ENCODE measurements at places on chromosomes 1 and 21. TPM values are rescaled to one million over a fixed set of nuclear protein-coding genes. Genes with fewer than 3 reads are reported as not detected.

GRCh38 chr1:226712742-226713419 lies 26.2 kb downstream of the ITPKB start:
- H3K27ac ChIP-seq, result no peak overlapping the region
- DNase-seq, result no peak
- peaks cover 99% of the 10 kb centered on the region for H3K4me1 ChIP-seq
- peaks cover 35% of the 10 kb centered on the region for H3K36me3 ChIP-seq
- peak overlapping the region; percentile 56 for H3K4me3 ChIP-seq

- H3K4me1 ChIP-seq, result peaks cover 31% of the 10 kb centered on the region
- H3K27me3 ChIP-seq, result peaks cover 21% of the 10 kb centered on the region
- peak within 1 kb of the TSS; percentile 91 for H3K4me3 ChIP-seq
- H3K36me3 ChIP-seq, result peaks cover 2% of the 10 kb centered on the region
Measured at GRCh38 chr1:19643602-19644394, at the start of gene NBL1. TSS of gene NBL1 (plus strand) at chr1:19644311. CDS start at chr1:19655031, 10,720 bp downstream.

GRCh38 chr1:163561580-163562295 lies 240.0 kb downstream of the NUF2 start:
- DNase-seq, result no peak
- no peaks in the 10 kb centered on the region for H3K4me1 ChIP-seq
- H3K27ac ChIP-seq, result no peak overlapping the region

DNA sequence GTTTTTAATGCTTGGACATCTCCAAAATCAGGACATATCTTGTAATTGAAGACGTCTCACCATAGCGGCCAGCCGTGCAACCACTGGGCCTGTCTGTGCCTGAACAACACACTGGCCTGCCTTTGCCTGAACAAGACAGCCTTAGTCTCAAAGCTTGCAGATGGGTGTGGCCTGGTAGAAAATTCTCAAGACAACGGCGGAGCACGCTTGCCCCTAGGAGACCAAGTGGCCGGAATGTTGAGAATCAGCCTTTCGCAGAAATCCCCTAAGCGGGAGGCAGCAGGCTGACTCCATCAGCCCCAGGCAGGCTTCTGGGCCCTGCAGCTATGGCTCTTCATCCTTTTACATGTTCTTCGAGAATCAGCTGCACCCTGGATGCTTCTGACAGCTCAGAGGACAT lies 98.0 kb upstream of the C1orf174 start:
- no peaks in the 10 kb centered on the region for H3K36me3 ChIP-seq
- no peaks in the 10 kb centered on the region for H3K4me1 ChIP-seq

- no peaks in the 10 kb centered on the region for H3K36me3 ChIP-seq
- H3K4me1 ChIP-seq, result peaks cover 5% of the 10 kb centered on the region
- H3K27ac ChIP-seq, result no peak within 1 kb of the TSS
- no peak for DNase-seq
- peaks cover 24% of the 10 kb centered on the region for H3K27me3 ChIP-seq
- no peak within 1 kb of the TSS for H3K4me3 ChIP-seq
Measured at GRCh38 chr1:44118682-44119081, at the start of gene KLF17. TSS of gene KLF17 (plus strand) at chr1:44118821. CDS start at chr1:44118908, 87 bp downstream.

DNA sequence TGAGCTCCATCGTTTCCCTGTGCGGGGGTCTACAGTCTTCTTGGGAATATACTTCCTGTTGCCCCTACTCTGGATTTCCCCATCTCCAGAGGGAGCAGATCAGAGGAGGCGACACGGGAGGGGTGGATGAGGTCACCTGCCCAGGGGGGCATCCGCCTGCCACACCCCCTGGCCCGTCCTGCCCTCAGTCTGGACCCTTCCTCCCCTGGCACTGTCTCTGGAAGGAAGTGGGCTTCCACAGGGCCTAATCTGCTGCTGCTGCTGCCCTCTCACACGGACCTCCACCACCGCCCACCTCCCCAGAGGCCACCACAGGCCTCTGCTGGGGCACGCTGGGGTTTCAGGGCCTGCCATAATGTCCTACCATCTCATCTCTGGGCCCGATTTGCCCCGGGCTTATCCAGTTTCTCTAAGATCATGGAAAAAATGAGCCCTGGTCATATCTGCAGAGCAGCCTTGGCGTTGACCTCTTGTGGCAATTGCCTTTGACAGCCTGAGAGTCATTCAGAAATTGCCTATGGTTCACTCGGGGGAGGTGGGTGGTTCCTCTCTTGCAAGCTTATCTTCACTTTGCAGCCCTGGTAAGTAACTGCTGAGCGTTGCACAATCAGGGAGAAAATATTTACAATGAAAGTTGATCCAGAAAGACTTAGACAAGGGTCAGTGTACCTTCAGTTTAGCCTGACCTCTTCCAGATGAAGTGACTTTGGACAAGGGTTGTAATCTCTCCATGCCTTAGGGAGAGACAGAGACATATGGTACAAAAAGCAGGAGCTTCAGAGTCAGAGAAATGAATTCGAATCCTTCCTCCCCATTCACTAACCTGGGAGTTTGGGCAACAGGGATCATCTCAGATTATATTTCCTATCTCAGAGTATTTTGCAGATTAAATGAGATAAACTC lies 252.4 kb downstream of the TOMM20 start:
- peak overlapping the region; percentile 36 for H3K4me3 ChIP-seq
- H3K4me1 ChIP-seq, result peaks cover 76% of the 10 kb centered on the region
- DNase-seq, result peak; percentile 60
- peak overlapping the region; percentile 56 for H3K27ac ChIP-seq

- no peak for DNase-seq
- no peak overlapping the region for H3K4me3 ChIP-seq
- H3K36me3 ChIP-seq, result no peaks in the 10 kb centered on the region
Measured at GRCh38 chr1:21005466-21006239, 171.0 kb downstream of the EIF4G3 start.

GRCh38 chr21:35438643-35439404 lies 389.7 kb upstream of the RUNX1 start:
- peaks cover 16% of the 10 kb centered on the region for H3K4me1 ChIP-seq
- DNase-seq, result peak; percentile 6
- peaks cover 8% of the 10 kb centered on the region for H3K27me3 ChIP-seq

GRCh38 chr1:36151134-36151844 lies 2.0 kb upstream of the TRAPPC3 start:
- H3K4me3 ChIP-seq, result peak overlapping the region; percentile 92
- H3K27me3 ChIP-seq, result no peaks in the 10 kb centered on the region
- H3K4me1 ChIP-seq, result peaks cover 74% of the 10 kb centered on the region
- DNase-seq, result no peak
- no peaks in the 10 kb centered on the region for H3K36me3 ChIP-seq

DNA sequence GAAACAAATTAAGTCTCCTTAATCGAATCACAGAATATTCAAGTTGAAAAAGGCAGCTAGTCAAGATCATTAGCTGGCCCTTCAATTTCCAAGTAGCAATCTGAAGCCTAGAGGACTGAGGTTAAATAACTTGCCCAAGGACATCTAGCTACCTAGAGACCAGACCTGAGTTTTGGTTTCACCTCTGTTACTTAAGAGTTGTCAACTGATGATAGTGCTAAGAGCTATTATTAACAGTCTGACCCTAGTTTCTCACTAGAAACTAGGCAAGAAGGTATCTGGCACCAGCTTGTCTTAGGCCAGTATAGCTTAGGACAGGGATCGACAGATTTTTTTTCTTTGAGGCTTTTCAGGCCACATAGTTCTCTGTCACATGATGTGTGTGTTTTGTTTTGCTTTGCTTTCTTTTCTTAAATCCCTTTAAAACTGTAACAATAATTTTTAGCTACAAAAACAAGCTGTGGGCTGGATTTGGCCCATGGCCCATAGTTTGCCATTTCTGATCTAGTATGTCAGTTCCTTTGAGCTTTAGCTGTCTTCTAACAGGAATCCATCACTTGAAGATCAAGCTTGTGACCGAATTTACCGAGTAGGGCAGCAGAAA lies 23.2 kb downstream of the TRIM45 start:
- H3K27me3 ChIP-seq, result no peaks in the 10 kb centered on the region
- peaks cover 11% of the 10 kb centered on the region for H3K4me1 ChIP-seq
- H3K27ac ChIP-seq, result no peak overlapping the region
- no peak overlapping the region for H3K4me3 ChIP-seq
- no peak for DNase-seq
- H3K36me3 ChIP-seq, result peaks cover 46% of the 10 kb centered on the region

- H3K4me1 ChIP-seq, result no peaks in the 10 kb centered on the region
- DNase-seq, result peak; percentile 56
- H3K27me3 ChIP-seq, result no peaks in the 10 kb centered on the region
- H3K36me3 ChIP-seq, result no peaks in the 10 kb centered on the region
Measured at GRCh38 chr21:14773777-14774345, 227.7 kb upstream of the SAMSN1 start.

DNA sequence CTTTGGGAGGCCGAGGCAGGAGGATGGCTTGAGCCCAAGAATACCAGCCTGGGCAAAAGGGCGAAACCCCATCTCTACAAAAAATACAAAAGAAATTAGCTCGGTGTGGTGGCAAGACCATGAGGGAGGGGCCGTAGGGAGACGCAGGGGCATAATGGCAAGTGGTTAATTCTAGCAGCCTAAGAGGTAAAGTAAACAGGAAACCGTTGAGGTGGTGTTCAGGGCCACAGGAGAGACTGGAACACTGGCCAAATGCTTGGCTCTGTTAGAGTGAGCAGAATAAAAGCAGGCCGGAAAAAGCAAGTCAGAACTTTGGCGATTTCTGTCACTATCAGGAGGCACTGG lies 89.2 kb downstream of the RIPK4 start:
- H3K27me3 ChIP-seq, result peaks cover 6% of the 10 kb centered on the region
- no peaks in the 10 kb centered on the region for H3K4me1 ChIP-seq
- no peak for DNase-seq
- H3K4me3 ChIP-seq, result no peak overlapping the region
- H3K27ac ChIP-seq, result no peak overlapping the region

DNA sequence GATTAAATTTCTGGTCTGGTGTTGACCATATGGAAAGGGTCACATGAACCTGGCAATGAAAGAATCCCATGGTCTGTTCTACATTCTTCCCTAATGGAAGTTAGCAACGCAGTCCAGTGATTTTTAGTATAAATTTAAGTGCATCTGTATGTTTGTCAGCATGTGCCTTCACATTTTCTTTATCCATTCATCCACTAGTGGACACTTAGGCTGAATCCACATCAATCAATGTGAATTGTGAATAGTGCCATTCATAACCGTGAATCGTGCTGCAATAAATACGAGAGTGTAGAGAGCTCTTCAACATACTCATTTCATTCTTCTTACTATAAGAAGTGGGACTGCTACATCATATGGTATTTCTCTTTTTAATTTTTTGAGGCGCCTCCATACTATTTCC lies 12.7 kb upstream of the IFI16 start:
- peaks cover 27% of the 10 kb centered on the region for H3K36me3 ChIP-seq
- H3K27me3 ChIP-seq, result no peaks in the 10 kb centered on the region
- no peak for DNase-seq
- peak overlapping the region; percentile 98 for H3K27ac ChIP-seq
- H3K4me1 ChIP-seq, result peaks cover 36% of the 10 kb centered on the region

DNA sequence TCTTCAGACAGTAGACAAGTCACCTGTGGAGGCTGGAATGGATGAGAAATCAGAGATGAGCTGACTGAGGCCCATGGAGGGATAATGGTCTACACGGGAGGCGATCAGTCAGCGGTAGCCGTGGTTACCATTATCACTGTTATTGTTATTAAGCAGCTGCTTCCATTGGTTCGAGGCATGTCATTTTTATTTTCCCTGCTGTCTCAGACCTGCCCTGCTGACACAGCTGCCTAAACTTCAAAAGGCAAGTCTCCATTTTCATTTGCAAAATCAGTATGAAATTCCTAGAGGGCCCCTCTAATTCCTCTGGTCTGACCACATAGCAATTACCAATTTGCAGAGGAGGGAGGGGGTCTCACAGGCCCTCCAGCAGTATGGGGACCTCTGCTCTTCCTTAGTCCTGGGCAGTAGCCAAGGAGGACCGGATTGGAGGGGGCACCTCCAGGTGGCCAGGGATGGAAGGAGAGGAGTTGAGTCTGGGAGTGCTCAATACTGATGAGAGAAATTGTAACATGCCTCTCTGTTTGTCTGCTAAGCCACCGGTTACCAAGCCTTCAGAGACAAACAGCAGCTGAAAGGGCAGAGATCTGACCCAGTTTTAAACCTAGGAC lies 184.2 kb downstream of the TRABD2B start:
- no peaks in the 10 kb centered on the region for H3K36me3 ChIP-seq
- no peak overlapping the region for H3K27ac ChIP-seq
- H3K27me3 ChIP-seq, result no peaks in the 10 kb centered on the region
- DNase-seq, result no peak
- H3K4me1 ChIP-seq, result no peaks in the 10 kb centered on the region

- no peak overlapping the region for H3K27ac ChIP-seq
- no peaks in the 10 kb centered on the region for H3K36me3 ChIP-seq
- no peak overlapping the region for H3K4me3 ChIP-seq
- no peaks in the 10 kb centered on the region for H3K4me1 ChIP-seq
- peaks cover 13% of the 10 kb centered on the region for H3K27me3 ChIP-seq
Measured at GRCh38 chr1:48851638-48852037, 74.9 kb upstream of the BEND5 start.

DNA sequence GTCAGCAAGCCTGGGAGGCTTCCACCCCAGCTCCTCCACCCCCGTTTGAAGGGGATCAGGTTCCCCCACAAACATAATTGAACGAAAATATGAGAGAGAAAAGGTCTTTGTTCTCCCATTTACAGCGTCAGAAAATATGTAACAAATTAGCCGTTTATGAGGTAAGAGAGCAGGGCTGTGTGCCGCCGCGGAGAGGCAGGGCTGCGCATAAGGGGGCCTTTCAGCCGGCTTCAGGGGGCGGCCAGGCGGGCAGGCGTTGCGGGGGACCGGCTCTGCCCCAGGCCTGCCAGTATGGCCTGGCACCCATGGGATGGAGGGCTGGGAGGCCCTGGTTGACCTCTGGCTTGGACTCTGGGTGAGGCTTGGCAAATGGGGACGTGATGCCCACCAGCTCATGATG lies 179.3 kb downstream of the TRABD2B start:
- DNase-seq, result no peak
- H3K36me3 ChIP-seq, result no peaks in the 10 kb centered on the region
- H3K4me1 ChIP-seq, result no peaks in the 10 kb centered on the region
- H3K4me3 ChIP-seq, result no peak overlapping the region

DNA sequence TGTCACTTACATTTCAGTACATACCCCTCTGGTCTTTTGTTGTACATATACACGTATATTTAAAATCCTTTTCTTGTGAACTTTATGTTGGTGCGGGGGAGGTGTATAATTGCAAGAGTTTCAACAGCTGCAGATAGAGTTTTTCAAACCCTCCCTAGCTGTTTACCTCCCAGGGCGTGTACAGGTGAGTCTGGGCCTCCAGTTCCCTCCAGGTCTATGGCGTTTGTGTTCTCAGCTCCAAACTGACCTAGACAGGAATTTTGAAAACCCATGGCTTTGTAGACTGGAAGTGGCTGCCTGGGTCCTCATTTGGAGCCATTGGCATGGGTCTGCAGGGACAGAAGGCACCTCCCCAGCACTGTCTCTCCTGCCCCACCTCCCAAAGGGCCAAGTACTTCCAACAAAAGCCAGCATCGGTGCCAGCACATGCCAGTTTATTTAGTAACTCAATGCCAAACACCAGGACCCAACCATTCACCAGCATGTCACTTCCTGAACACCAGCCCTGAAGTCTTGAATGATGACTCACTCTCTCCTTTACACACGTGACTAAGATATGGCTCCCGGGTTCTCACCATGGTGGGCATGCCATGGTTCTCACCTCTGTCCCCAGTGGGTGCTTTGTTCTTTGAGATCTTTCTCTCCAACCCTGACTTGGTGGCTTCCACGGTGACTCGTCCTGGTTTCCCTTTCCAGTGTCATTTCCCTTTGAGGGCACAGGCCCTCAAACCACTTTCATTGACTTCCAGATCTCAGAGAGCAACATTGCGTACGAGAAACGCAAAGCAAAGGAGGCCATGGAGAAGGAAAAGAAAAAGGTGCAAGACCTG lies 57.3 kb upstream of the EFHD2 start:
- peak; percentile 70 for DNase-seq
- peaks cover 27% of the 10 kb centered on the region for H3K27me3 ChIP-seq
- H3K27ac ChIP-seq, result no peak overlapping the region
- H3K4me1 ChIP-seq, result peaks cover 51% of the 10 kb centered on the region

PTGER3 gene
- 0.05 TPM for total RNA-seq

PPFIA4 gene
- total RNA-seq, result 18.8 TPM

PGLYRP3 gene
- not detected for total RNA-seq

TMIGD3 gene
- not detected for total RNA-seq

MORC3 gene
- total RNA-seq, result 32.7 TPM

CASP9 gene
- 13.4 TPM for total RNA-seq

TSSK3 gene
- total RNA-seq, result 1.2 TPM
